ENCODE measurements at places on chromosomes 2 and 18.
A peak's percentile ranks its signal among the peaks of the same experiment; 100 is the strongest.

DNA sequence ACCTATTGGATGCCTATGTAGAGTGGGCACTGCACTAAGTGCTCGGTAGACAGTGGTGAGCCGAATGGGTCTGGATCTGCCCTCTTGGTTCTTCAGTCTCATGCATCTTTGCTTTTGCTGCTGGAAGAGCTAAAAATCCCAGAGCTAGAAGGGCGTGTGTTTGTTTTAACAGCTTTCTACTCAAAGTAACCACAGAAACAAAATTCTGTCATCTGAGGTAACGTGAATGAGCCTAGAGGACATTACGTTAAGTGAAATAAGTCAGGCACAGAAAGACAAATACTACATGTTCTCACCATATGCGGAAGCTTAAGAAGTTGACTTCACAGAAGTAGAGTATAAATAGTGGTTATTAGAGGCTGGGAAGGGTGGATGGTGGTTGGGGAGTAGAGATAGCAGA lies 119.8 kb downstream of the PLB1 start:
- DNase-seq = no peak

DNA sequence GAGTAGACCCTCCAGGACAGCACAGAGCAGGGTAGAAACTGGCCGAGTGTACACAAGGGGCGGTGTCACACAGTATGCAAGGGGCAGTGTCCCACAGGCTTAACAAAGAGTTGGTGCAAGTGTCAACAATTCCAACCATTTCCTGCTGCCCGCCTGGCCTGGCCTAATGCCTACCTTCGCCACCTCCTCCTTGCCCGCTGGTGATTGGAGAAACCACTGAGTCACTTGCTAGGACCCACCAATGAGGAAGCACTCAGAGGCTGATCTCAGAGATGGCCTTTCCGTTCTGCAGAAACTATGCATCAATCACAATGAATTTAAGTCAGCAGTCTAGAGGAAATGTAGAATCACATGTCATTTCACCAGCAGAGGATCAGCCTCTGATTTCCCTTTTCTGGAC lies 263.3 kb upstream of the PKDCC start:
- DNase-seq = no peak

DNA sequence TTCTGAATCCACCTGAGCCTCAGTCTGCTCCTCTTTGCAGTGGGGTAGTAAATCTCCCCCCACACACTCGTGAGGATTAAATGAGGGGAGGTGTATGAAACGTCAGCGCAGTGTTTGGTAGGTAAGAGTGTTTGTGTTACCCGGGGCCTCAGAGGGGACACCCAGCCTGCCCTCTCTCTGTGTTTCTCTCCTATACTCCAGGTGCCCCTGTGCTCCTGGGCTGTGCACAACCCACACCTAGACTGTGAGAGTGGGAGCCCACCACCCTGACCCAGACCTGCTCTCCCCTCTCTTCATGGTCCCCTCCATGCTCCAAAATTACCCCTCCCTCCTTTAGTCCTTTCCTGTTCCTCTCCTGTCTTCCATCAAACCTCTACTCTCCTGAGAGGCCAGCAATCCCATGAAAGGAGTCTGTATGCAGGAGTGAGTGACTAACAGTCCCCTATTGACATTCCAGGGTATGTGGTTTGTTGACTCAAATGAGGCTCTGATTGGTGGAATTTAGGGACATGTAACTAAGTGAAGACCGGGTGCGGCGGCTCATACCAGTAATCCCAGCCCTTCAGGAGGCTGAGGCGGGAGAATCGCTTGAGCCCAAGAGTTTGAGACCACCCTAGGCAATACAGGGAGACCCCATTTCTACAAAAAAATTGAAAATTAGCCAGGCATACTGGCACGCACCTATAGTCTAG lies 10.4 kb downstream of the CIB4 start:
- no peak for DNase-seq

GRCh38 chr2:241842067-241842415 lies 16.7 kb downstream of the PDCD1 start:
- no peak for DNase-seq

DNA sequence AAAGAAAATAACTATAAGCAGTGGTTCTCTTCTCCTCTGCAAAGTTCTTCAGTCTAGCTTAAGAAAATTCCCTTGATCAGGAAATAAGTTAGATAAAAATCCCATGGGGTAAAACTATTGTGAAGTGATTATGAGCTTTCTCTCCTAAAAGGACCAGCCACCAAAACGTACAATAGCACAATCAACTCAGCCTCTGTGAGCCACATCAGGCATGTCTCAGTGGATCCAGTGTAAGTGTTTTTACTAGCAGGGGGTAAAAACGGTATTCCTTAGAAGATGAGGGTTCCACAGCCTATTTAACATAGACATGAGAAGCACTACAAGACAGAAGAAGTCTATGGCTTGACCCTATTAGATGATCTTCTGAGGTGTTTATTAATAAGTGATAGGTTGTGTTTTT lies 503.2 kb downstream of the PIK3C3 start:
- DNase-seq = no peak

DNA sequence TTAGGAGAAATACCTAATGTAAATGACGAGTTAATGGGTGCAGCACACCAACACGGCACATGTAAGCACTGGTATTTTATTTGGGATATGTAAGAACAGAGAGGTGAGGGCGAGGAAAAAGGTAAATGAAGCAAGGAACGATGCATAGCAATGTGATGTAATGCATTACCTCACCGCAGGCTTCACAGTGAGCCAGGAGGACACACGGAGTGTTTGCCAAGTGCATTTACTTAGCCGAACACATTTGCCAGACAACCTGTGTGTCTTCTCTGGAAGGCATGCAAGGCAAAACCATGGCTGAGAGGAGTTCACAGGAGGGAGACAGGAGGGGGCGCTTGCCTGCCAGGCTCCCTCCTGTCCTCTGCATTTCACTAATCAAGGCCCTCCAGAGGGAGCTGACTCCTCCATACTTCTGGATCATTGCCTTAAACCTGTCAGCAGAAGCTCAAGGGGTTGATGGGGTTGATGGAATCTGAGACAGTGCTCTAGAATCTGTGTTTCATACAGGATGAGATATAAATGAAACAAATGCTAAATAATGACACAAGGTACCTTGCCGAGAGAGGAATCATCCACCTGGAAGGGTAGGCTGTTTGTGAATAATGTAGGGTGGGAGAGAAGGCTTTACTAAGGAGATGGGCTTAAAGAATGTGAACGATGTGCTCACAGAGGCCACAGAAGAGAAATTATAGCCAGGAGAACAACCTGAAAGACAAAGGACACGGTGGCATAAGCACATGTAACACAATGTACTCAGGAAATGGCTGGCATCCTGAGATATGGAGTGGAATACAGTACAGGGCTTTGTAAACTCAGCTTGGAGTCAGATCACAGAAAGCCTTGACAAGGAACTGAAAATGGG lies 9.1 kb upstream of the TPRKB start:
- DNase-seq = no peak

- no peak for DNase-seq
These were observed 150.9 kb downstream of the CD8B2 start for GRCh38 chr2:106638043-106638442.

DNA sequence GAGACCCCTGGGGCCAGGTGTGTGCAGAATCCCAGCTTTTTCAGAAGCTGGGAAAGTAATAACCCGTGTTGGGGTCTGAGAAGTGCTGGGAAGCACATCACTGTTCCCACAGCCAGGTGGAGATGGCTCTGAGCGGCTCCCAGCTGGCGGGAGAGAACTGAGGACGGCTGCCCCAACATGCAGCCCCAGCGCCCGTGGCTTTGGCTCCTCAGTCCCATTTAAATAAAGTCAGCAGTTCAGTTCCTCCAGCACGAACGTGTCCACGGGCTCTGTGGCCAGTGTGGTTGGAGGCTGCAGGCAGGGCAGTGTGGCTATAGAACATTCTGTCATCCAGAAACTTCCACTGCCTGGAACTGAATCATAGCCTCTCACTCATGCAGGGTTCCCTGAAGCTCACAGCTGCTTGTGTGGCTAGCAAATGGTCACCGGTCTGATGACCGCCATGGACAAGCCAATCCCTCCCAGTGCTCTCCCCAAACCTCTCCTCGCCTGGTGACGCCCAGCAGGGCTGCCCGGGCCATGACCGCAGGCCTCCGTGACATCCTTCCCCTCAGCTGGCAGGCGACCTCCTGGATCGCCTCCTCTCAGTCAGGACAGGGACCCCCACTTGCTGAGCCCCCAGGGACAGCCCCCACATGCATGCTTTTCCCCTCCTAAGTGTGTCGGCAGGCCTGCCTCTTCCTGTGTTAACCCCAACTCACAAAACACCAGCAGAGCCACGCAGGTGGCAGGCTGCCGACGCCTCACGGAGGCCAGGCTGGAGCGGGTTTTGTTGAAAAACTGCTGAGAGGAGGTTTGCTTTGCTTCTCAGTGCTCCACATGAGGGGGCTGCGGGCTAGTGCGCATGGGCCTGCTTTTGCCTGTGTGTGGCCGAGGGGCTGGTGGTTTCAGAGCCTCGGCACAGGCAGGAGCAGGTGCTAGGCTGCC lies 1.3 kb downstream of the RTP5 start:
- no peak for DNase-seq

DNA sequence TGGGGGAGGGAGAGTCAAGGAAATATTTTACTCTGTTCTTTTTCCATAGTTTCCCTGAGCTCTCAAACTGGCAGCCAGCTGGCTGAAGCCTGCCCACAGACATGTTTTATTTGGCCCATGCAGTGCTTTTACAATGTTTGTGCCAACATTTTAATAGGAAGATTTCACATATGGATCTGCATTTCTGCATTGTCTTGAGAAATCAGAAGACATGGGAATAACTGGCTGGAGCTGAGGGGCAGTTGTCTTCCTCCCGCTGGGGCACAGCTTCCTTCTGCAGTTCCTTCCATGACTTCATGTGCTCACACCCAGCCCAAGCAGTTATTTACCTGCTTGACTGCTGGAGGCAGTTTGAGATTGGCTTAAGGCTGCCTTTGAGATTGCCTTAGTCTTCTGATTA lies 74.4 kb downstream of the PLCL1 start:
- DNase-seq = no peak

- DNase-seq = no peak
These were observed 41.7 kb downstream of the PTPRM start for GRCh38 chr18:7608781-7609201.

DNA sequence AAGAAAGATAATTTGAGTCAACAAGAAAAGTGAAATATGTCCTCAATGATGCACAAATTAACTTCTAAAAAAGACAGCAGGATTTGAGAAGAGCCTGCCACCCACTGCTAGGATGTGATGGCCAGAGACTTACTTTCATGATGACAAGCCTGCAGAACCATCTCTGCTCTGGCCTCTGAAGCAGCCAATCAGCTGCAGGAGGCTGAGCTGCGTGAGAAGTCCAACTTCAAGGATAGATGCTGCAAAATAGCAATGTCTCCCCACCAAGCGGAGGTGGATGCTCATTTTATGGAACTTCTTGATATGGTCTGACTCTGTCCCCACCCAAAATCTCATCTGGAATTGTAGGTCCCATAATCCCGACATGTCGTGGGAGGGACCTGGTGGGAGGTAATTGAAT lies 53.1 kb downstream of the CYRIA start:
- DNase-seq = no peak

GRCh38 chr18:7035807-7036206 lies 81.8 kb downstream of the LAMA1 start:
- no peak for DNase-seq

- DNase-seq = no peak
These were observed 90.6 kb downstream of the VRK2 start for GRCh38 chr2:58137221-58137620.

DNA sequence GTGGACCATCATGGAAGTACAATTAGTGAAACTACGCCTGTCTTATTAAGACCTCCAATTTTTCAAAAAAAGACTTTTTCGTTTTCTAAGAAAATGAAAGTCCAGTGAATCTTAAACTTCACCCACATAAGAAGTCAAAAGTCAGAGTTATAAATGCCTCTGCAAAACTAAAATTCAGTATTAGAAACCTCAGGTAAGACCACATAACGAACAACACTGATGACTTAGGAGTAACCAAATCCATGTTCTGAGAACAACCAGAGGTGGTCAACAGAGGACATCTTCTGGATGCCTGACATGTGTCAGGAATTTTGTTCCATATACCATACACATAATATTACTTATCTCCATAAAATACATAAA lies 62.4 kb downstream of the RPL31 start:
- no peak for DNase-seq

GRCh38 chr2:163732727-163733126 lies 3.1 kb downstream of the FIGN start:
- DNase-seq = no peak

DNA sequence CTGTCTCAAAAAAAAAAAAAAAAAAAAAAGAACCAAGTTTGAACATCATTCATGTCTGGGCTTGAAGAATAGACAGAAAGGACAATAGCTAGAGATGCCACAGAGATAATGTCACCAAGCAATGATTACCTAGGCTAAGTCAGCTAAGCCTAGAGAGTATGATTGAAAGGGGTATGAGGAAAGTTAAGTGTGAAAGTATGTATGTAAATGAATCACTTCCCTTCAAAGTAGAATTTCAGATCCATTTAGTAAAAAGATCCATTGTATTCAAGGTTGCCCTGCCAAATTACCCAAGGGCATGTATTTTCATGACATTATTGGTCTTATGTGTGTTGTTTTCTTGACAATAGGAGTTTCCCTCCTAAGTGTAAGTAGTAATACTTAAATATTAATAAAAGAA lies 34.1 kb upstream of the SLC39A10 start:
- no peak for DNase-seq

- DNase-seq = peak; percentile 78
These were observed 462.5 kb upstream of the HS6ST1 start for GRCh38 chr2:128781166-128781565.

DNA sequence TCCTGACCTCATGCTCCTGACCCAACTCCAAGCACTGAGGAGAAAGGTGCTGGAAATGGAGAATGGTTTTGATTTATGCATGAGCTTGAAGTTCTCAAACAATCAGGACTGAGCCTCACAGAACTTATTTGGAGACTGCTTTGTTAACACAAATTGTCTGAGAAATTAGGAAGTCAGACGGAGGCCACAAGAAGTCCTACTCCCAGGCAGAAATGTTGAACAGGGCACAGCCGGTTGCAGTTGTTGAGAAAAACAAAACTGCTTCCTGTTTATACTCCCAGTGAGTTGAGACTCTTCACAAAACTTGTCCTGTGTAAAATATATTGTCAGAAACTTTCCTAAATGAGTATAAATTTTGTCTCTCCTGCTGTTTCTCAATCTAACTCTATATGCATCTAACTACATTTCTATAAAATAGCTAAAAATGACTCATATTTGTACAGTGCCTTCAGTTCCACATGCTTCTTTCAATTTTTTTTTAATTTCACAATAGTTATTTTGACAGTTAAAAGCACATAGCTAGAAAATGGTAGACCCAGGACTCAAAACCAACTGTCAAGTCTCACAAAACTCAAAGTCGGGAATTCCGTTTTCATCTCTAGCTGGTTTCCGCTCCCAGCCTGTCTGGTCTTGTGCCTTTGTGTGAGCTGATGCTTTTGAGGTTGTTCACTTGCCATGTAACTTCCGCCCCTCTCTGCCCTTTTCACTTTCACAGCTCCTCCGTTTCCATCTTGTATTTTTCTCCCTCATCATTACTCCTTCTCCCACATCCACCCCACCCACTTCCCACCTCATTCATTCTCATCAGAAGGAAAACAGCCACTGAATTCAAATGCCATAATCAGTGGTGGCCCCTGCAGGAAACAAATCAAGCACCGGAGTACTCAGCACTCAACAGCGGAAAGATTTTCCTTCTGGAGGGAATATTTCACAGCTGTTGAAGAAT lies 215.0 kb downstream of the SUCLG1 start:
- DNase-seq = no peak

- no peak for DNase-seq
These were observed 108.4 kb downstream of the ZEB2 start for GRCh38 chr2:144411473-144411872.

GRCh38 chr2:11692966-11693521 lies 23.0 kb upstream of the NTSR2 start:
- no peak for DNase-seq

GRCh38 chr2:44852594-44852993 lies 88.9 kb upstream of the SIX3 start:
- DNase-seq = no peak

GRCh38 chr18:1774261-1774660 lies 797.0 kb downstream of the METTL4 start:
- DNase-seq = no peak

Data from vagina (tissue), 2 donors.